Endothelial cell (in vitro differentiated cells): ENCODE measurements at places on chromosomes 12 and 14. TPM values are rescaled to one million over a fixed set of nuclear protein-coding genes. Genes with fewer than 3 reads are reported as not detected.

Gene IL31
- not detected for total RNA-seq

Gene RNF34
- 46.5 TPM for total RNA-seq

Gene SRRM4
- 3.6 TPM for total RNA-seq

Gene KRT77
- total RNA-seq = not detected

Gene RNASE4
- total RNA-seq = 1.0 TPM

Gene SLC4A8
- 16.7 TPM for total RNA-seq

Gene PGF
- total RNA-seq = 6.5 TPM

Gene TAS2R8
- 0.44 TPM for total RNA-seq

Gene NELL2
- 1.7 TPM for total RNA-seq

Gene TTC9
- total RNA-seq = 16.9 TPM

Gene IGF1
- total RNA-seq = 3.4 TPM

Gene EEF1AKMT3
- 8.6 TPM for total RNA-seq

Gene GLI1
- total RNA-seq = 0.77 TPM

Gene IL23A
- total RNA-seq = 0.80 TPM

Gene FAM90A1
- total RNA-seq = not detected

Gene GPR162
- 52.7 TPM for total RNA-seq

Gene SIX4
- 6.3 TPM for total RNA-seq

Gene EXOC3L4
- not detected for total RNA-seq

Gene FAM181A
- total RNA-seq = not detected

Gene PLA2G1B
- not detected for total RNA-seq

Gene PAPLN
- total RNA-seq = 1.1 TPM

Gene RIMBP2
- 1.4 TPM for total RNA-seq

Gene OR6C76
- total RNA-seq = not detected

Gene SCYL2
- 56.9 TPM for total RNA-seq

Gene HCAR2
- total RNA-seq = not detected

Gene BCL11B
- 1.0 TPM for total RNA-seq

Gene MARCHF9
- 2.3 TPM for total RNA-seq

Gene LMO3
- not detected for total RNA-seq

Gene OLR1
- not detected for total RNA-seq

Gene KRT79
- total RNA-seq = not detected

Gene PPP1R13B
- 63.9 TPM for total RNA-seq

Gene PCED1B
- total RNA-seq = 9.7 TPM

Gene FOXA1
- 5.2 TPM for total RNA-seq

Gene PA2G4
- 84.3 TPM for total RNA-seq

Gene FAM234B
- total RNA-seq = 36.3 TPM

Gene NAA30
- total RNA-seq = 45.7 TPM

Gene KRT71
- total RNA-seq = not detected

Gene AMDHD1
- not detected for total RNA-seq

Gene NXPH4
- total RNA-seq = not detected

Gene TAS2R42
- total RNA-seq = not detected

Gene DPF3
- 3.0 TPM for total RNA-seq

Gene RASAL1
- 0.21 TPM for total RNA-seq

Gene MDGA2
- total RNA-seq = 8.1 TPM

Gene LRFN5
- 13.3 TPM for total RNA-seq

Gene TSHR
- not detected for total RNA-seq

Gene ITGB7
- 0.56 TPM for total RNA-seq

Gene GLIPR1L1
- not detected for total RNA-seq

Gene PLEKHG3
- 31.4 TPM for total RNA-seq

Gene TAS2R7
- not detected for total RNA-seq

Gene ZNF891
- total RNA-seq = 2.0 TPM

Gene ZNF839
- 18.5 TPM for total RNA-seq

Gene L3HYPDH
- 11.4 TPM for total RNA-seq

Gene P2RX7
- total RNA-seq = 0.82 TPM

Gene CMA1
- total RNA-seq = not detected

Gene KITLG
- 28.3 TPM for total RNA-seq

Gene TMEM253
- total RNA-seq = 0.90 TPM

Gene ZNF605
- 8.3 TPM for total RNA-seq
